ENCODE measurements at places on chromosomes 16 and 17.

DNA sequence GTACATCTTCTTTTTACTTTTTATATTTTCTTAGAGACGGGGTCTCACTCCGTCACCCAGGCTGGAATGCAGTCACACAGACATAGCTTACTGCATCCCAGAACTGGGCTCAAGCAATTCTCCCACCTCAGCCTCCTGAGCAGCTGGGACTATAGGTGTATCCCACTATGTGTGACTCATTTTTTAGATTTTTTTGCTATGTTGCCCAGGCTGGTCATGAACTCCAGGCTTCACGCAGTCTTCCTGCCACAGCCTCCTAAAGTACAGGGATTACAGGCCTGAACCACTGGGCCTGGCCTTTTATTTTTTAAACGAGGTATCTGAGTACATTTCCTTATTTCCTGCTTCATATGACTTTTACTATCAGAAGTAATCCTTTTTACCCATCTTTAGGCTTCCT lies 48.0 kb downstream of the GLG1 start:
- no peak for DNase-seq

DNA sequence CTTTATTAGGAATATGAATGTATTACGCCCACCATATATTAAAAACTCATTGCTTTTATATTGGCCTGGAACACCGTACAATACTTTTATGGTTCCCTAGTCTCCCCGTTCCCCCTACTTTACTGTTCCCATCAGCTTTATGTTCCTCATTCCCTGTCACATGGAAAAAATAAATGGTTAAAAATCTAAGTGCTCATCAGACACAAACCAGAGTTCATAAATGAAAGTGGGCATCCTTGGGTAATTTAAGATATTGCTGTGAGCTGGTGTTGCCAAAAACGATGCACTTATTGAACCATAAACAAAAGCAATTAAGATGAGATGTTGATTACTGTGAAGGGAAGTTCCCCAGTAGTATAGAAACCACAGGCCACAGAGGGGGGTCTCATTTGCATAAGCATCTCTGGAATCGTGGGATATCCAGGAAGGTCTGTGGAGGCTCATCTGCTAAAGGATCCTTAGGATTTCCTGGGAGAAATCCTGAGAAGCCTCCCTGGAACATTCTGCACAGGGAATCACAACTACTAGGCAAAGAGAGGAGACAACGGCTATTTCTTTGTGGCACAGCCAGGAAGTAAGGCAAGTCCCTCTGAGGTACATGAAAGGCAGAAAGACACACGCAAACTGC lies 591.4 kb upstream of the CDH11 start:
- DNase-seq = no peak

DNA sequence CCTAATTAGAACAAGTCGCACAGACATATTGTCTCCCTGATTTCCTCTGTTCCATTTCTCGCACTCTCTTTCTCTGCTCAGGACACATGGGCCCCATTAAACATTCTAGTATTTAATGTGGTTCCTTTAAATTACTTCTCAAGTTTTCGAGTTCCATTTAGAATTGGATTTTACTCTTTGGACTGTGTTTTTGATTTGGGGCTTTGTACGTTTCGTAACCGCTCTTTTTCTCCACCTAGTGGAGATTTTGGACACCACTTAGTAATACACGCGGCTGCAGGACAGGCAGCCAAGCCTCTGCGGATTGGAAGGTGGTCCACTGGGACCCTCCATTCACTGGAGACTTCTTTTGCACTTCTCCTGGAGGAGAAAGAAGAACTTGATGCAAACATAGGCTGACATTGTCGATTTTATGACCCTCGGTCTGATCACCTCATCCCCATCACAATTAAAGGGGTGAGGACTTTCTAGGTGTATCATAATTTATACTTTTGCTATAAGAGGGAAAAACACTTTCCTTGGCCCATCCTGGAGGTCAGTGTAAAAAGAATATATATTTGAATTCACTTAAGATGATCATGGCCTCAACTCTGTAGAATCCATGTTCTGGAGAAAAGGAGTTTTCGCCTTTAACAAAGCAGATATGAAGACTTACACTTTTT lies 85.7 kb downstream of the NOG start:
- no peak for DNase-seq

DNA sequence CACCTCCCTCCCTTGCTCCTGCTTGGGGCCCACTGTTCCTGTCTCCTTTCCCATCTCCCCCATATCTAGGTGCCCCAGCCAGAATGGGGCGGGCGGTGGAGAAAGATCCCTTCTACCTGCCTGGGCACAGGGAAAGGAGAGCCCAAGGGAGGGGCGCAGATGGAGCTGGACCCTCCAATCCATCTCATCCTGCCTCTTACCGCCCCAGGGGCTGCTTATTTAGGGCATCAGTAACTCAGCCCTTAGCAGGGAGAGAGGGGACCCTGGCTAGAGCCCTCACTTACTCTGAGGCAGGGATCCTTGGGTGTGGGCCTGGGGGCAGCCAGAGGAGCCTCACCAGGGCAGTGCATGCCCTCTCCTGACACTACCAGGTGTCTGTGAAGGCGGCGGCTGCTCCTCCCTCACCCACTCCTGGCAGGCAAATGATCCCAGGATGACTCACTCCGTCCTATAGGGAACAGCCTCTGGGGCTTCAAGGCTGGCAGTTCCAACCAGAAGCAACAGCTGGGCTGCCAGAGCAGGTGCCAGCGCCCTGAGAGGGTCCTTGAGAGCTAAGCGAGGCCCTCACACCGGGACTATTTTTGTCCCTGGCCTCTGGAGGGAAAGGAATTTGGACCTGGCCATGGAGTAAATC lies 16.3 kb upstream of the BCAR1 start:
- no peak for DNase-seq

DNA sequence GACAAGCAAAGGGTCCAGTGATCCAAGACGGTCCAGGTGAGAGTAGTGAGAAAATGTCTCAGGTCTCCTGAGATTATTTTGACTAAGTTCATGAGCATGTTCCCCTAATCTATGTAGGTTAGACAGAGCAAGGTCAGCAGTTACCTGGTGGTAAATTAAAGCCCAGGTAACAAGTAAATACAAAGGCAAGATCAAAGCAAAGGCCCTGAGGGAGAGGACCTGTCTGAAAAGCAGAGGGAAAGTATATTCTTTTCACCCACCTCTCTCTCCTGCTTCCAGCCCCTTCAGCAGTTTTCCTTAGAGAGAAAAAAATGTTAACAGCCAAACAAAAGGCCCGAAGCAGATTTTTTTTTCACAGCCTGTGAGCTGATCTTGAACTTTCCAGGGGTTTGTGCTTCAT lies 302.7 kb downstream of the MAP2K6 start:
- DNase-seq = no peak

DNA sequence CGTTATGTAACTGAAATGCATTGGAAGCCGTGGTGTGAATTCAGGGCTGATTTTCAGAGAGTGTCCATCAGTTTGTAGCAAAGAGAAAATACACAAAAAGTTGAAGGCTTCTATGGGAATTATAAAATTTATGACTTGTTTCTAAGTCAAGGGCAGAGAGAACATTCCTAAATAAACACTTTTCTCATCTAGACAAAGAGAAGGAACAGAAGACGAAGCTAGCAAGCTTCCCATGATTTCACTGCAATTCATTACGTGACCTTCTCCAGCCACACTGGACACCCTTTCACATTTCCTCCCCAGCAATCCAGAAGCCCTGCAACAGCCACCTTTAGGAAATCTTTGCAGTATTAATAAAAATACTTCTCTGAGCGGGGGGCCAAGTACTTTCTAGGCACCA lies 67.8 kb downstream of the TMEM100 start:
- DNase-seq = no peak
